CD4-positive, alpha-beta T cell treated with Interleukin-2 at 100 ng/mL for 4 hours (primary cell): ENCODE measurements at places on chromosomes 6 and 20.
A peak's percentile ranks its signal among the peaks of the same experiment; 100 is the strongest.

DNA sequence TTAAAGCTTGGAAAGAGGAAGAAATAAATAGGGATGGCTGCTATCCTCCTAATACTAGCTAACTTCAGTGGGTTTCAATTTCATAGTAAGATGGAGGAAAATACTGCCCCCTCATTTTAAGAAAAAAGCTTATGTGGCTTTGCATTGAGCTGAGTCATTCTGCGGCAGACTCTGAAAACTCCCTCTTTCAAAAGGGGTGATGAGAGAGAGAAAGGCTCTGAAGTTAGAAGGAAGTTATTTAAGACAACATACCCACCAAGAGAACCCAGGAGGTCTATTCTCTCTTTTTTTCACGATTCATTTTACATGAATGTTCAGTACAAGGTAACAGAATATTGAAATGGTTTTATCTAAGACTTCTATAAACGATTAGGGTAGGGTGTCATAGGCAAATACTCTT is 4.5 kb downstream of the PRDM13 start:
- DNase-seq, result no peak

GRCh38 chr6:46380152-46380807 is 111.0 kb downstream of the RCAN2 start:
- no peak for DNase-seq

DNA sequence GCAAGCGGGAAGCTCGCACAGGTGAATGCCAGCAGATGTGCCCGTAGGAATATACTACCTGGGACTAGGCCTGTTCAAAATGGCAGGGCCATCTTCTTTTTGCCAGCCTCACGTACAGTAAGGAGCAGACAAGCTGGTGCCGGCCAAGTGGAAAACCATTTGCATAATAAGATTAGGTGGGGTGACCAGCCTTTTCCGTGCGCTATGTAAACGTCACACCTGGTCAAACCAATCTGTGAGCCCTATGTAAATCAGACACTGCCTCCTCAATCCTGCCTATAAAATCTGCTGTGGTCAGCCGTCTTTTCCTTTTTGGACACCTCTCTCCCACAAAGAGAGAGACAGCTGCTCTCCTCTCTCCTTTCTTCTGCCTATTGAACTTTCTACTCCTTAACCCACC is 60.8 kb upstream of the TMEM30A start:
- DNase-seq, result no peak

DNA sequence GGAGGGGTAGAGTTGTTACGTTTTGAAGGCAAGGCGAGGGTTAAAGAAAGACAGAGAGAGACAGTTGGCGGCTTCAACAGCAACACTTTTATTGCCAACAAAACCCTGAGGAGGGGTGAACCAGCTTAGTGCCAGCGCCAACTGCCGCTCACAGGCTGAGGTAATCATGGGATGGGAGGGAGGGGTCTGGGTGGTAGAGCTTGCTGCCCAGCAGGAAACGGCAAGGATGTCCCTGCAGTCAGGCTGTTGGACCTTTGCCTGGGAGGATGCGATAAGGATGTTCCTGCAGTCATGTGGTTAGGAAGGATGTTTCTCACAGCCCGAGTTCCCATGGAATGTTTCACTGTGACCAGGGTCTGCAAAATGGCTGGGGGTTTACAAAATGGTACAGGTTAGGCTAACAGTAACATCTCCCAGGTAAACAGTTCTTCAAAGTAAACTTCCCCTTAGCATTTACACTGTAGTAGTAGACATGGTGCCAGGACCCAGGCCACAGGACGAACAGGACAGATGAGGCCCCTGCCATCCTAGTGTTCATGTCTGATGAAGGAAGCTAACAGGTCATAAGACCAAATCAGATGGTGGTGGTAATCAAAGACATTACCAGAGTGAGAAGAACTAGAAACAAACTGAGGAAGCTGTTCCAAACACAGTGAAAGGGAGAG is 647.3 kb upstream of the DEFB115 start:
- DNase-seq, result no peak

- DNase-seq, result no peak
Measured at GRCh38 chr6:91080871-91081270, 494.0 kb upstream of the MAP3K7 start.

GRCh38 chr20:54469293-54469692 is 6.1 kb upstream of the DOK5 start:
- DNase-seq, result no peak

DNA sequence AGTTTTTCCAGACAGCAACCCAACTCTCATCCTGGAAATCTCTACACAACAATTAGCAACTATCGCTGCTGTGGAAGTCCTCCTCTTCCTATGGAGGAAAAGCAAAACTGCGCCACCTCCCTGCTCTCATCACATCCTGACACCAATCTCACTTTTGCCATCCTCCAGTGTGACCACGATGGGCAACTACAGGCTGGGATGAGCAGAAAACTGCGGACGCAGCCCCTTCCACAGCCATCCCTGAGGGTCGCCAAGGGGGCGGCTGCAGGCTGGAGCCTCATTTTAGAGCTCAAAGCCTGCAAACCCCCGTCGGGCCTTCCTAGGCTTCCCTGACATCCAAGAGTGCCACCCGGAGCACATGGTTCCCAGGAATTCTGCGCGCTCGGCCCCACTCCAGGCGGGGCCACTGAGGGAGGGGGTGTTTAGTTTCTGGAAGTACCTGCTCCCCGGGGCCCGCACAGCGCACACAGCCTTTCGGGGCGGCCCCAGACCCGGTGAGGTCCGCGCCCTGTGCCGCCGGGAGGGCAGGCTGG is 1.2 kb downstream of the TCFL5 start:
- no peak for DNase-seq

DNA sequence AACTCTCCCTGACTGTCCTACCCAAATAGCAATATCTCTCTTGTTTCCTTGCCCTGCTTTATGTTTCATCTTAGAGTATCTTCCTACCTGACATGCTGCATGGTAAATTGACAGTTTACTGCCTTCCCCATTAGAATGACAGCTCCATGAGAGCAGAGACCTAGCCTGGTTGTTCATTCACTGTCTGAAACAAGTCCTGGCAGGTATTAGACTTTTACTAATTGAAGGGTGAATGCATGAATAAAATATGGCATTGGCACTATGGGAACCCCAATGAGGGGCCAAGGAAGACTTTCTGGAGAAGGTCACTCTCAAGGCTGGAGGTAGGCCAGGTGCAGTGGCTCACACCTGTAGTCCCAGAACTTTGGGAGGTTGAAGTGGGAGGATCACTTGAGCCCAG is 3.8 kb upstream of the CITED2 start:
- no peak for DNase-seq

DNA sequence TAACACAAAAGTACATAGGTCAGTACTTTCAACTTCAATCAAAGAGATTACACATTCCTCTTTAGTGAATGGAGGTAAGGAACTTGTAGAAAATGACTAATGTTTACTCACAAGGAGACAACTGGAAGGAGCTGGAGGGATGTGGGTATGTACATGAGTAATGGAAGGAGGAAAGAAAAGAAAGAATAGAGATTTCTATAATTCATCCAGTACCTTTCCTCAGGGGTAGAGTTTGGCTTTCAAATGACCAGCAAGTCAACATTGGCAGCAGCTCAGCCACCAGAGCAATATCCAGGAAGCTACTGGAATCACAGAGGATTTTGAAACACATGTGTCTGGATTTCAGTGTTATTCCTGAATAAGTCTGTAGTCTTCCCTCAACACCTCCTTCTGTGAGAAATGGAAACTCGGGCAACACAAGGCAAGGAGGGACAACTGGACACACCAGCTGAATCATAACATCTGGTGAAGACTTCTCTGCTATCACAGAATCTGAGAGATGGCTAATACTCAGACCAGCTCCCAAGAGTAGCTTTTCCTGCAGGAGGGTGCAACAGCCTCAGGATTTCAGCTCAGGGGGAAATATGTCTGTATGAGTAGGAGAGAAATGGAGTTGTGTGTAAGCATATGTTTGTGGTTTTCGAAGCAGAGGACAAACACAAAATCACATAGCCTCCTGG is 98.8 kb downstream of the HAO1 start:
- no peak for DNase-seq

- no peak for DNase-seq
Measured at GRCh38 chr6:137761072-137761471, 106.0 kb upstream of the TNFAIP3 start.

DNA sequence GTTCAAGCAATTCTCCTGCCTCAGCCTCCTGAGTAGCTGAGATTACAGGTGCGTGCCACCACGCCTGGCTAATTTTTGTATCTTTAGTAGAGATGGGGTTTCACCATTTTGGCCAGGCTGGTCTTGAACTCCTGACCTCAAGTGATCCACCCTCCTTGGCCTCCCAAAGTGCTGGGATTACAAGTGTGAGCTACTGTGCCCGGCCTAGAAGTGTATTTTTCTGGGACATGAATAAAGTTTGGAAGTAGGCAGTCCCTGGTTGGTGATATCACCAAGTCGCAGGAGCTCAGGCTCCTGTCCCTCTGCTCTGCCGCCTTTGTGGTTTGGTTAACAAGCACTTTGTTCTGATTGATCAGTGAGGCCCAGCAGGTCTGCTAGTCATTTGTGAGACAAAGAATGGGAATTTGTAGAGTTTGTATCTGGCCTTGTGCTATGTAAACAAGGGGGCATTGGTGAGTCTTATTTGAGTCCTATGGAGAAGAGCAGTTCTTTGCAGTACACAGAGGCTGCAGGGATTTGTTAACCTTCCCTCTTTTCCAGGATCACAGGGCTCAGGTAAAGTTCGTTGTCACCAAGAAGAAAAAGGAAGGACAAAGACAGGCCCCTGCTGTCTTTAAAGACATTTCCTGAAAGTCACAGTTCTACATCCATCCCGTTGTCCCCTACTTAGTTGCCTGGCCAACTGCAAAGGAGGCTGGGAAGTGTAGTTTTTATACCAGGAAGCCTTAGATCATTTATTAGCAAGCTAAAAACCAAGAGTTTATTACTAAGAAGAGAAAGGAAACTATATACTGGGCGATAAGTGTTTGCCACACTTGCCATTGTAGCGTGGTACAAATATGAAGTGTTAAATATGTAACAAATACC is 13.1 kb downstream of the MTHFD1L start:
- no peak for DNase-seq

- DNase-seq, result no peak
Measured at GRCh38 chr6:127641905-127642304, 64.9 kb downstream of the C6orf58 start.

- DNase-seq, result no peak
Measured at GRCh38 chr6:15296249-15296648, 50.4 kb downstream of the JARID2 start.

- no peak for DNase-seq
Measured at GRCh38 chr6:20960067-20960466, 425.8 kb downstream of the CDKAL1 start.

GRCh38 chr6:89033461-89033860 is 47.1 kb upstream of the PNRC1 start:
- no peak for DNase-seq

GRCh38 chr6:119459207-119459974 is 109.8 kb upstream of the MAN1A1 start:
- no peak for DNase-seq

DNA sequence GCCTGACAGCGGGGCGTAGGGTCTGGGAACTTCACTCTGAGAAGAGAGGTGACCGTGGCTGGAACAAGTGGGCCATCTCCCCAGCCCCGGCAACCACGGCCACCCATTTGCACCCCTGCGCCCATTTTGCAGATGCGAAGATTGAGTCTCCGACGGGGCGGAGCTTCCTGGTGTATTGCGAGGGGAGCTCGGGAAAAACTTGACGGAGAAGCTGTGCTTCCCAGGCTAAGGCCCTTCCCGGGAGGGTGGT is 653 bp downstream of the ZNF335 start:
- no peak for DNase-seq

GRCh38 chr20:50551288-50551687 is 41.1 kb downstream of the PTPN1 start:
- peak; percentile 33 for DNase-seq

- DNase-seq, result no peak
Measured at GRCh38 chr6:31579546-31580437, 2.4 kb downstream of the LTB start.

DNA sequence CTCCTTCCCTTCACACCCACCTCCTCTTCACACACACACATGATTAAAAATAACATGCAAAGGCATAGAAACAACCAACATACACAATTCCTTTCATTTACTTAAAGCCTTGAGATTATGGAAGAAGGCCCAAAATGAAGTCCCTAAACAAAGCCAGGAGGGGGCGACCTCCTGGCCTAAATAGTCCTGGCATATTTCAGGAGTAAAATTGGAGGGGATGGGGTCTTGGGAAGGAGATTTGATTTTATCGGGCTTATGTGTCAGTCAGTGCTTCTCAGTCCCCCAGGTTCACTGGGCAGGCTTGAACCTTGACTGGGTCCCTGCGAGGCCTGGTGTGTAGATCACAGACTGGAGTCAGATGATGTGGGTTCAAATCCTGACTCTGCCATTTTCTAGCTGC is 266.4 kb downstream of the SAMD5 start:
- no peak for DNase-seq
